Neural crest cell (in vitro differentiated cells): ENCODE measurements at places on chromosomes 4 and X. TPM values are rescaled to one million over a fixed set of nuclear protein-coding genes. Genes with fewer than 3 reads are reported as not detected.

DNA sequence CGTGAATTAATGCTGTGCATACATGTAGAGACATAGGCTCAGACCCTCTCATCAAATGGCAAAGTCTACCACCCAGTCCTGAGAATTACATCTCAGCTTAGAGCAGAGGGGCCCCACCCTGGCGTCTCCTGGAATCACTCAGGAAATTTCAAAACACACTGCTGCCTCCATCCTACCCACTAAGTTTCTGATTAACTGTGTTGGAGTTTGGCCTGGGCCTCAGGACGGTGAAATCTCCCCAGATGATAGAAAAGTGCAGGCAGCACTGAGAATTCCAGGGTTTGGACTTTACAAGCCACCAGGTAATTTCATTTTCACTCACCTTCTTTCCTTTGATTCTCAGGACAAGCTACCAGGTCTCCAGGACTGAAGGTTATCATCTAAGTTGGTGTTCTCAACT lies 3.3 kb upstream of the FAM9C start:
- no peak overlapping the region for H3K4me3 ChIP-seq
- H3K27ac ChIP-seq, result no peak overlapping the region
- no peaks in the 10 kb centered on the region for H3K27me3 ChIP-seq
- DNase-seq, result no peak
- peaks cover 2% of the 10 kb centered on the region for H3K36me3 ChIP-seq

- H3K27me3 ChIP-seq, result no peaks in the 10 kb centered on the region
- no peak for DNase-seq
- H3K4me1 ChIP-seq, result no peaks in the 10 kb centered on the region
- H3K27ac ChIP-seq, result no peak overlapping the region
- no peaks in the 10 kb centered on the region for H3K36me3 ChIP-seq
- H3K4me3 ChIP-seq, result no peak overlapping the region
These were observed 160.7 kb upstream of the NPY2R start for GRCh38 chr4:155047755-155048154.

GRCh38 chrX:39762266-39762841 lies 335.4 kb downstream of the BCOR start:
- peaks cover 26% of the 10 kb centered on the region for H3K4me1 ChIP-seq
- H3K4me3 ChIP-seq, result no peak overlapping the region
- no peak overlapping the region for H3K27ac ChIP-seq
- no peaks in the 10 kb centered on the region for H3K27me3 ChIP-seq

DNA sequence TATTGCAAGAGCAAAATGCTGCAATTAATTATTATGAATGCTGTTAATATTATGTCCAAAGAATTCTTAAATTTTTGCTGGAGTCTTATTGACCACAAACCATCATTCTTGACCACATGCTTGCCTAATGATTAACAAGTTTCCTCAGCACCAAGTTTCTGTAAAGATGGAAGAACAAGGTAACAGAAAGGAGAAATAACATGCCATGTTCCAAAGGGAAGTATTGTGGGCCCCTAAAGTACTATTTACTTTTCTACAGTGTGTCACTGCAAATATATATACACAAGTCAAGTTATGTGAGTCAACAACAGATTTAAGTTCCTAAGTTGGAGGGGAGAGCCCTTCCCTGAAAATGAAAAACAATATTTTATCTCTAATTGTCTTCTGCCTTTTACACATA lies 20.6 kb downstream of the FAM47E start:
- no peaks in the 10 kb centered on the region for H3K4me1 ChIP-seq
- DNase-seq, result no peak
- H3K27ac ChIP-seq, result no peak overlapping the region
- H3K27me3 ChIP-seq, result no peaks in the 10 kb centered on the region

AKAP14 gene
- total RNA-seq, result not detected in 2 replicates
